ENCODE measurements at places on chromosomes 16 and 17.

GRCh38 chr16:58222532-58223316 is 24.8 kb upstream of the CSNK2A2 start:
- peak; percentile 4 for DNase-seq

GRCh38 chr17:77846531-77847085 is 111.9 kb upstream of the TNRC6C start:
- DNase-seq: no peak

GRCh38 chr17:27299384-27300049 is 5.6 kb downstream of the WSB1 start:
- no peak for DNase-seq

- DNase-seq: no peak
Measured at GRCh38 chr17:28550858-28551257, 1.6 kb downstream of the UNC119 start.

DNA sequence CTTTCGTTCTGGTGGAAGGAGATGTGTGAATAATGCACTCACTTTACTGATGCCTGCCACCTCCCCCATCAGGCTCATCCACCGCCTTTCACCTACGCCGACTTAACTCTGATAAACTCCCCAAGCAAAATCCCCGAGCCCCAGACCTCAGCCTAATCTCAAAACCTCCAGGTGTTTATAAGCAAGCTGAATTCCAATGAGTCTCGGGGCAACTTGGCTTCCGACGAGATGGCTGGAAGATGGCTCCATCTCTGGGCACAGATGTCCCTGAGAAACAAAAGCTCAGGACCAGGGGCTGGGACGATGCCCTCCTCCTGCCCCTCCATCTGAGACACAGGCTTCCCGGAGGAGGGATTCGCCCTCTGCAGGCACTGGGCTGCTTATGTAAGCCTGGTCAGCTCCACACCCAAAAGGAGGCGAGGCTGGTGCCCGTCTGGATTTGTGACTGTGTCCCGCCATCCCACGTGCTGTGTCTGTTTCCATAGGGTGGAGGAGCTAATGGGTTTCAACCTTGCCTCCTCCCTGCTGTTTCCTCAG is 386.4 kb upstream of the TNRC6C start:
- no peak for DNase-seq

DNA sequence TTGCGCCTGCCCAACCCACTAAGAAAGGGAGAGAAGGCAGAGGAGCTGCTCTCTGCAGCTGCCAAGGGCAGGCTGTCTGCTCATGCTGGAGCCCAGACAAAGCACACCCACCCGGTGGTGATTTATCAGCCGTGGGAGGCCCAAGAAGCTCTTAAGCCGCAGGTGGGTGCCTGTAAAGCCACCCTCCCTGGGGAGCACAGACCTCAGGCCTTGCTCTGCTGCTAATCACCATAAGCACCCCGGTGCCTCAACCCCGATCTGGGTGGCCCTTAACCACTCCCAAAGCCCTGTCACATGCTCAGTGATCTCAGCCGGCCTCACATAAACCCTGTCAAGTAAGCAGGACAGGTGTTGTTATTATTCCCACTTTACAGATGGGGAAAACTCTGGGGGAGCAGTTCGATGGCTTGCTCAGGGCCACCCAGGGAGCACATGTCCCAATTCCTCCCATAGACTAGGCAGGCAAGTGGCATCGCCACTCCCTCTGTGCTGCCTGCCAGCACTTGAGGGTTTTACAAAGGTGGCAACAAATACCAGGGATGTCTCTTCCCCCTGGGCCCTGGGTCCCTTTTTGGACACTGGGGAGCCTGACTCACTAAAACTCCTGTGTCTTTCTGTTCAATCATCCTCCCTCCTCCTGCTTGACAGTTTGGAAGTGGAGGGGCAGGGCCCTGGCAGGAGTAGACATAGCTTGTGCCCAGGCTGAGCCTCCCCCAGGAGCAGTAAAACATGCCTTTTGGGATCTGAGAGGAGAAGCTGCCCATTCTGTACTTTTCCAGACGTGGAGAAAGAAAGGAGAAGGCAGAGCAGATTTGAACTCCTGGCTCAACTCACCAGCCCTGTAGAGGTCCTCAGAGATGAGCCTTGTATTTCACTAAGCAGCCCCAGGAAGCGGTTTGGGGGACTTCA is 299.3 kb downstream of the SOX9 start:
- DNase-seq: no peak

DNA sequence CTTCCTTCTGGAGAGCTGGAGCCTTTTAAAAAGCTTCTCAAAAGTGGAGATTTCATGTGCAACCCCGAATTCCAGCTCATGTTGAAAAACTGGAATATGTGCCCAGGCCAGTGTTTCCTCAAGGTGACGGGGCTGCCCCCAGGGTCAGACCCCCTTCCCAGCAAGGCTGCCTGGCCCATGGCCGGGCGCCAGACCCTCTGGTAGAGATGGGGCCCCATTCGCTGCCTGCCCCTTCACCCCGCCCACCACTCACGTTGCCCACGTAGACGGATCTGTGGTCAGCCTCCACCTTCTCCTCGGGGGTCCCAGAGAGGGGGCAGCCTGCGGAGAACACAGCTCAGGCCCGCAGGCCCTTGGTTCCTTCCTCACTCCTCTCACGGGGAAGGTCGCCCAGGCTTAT is 1.1 kb downstream of the PABPN1L start:
- DNase-seq: no peak

- DNase-seq: no peak
Measured at GRCh38 chr17:79224476-79224875, 149.9 kb downstream of the ENGASE start.

- no peak for DNase-seq
Measured at GRCh38 chr17:70857351-70857750, 688.0 kb downstream of the KCNJ2 start.

DNA sequence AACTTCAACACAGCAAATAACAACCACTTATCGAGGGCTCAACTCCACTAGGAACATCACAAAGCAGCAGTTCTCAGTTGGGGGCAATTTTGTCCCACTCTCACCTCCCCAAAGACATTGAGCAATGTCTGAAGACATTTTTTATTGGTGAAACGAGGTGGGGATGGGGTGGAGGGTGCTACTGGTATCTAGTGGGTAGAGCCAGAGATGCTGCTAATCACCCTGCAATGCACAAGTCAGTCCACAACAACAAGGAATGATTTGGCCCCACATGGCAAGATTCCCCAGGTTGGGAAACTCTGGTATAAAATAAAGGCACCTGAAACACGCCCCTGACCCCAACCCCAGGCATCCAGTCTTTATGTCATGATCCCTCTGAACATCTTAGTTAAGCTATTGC is 33.3 kb downstream of the TLE7 start:
- DNase-seq: no peak

- DNase-seq: no peak
Measured at GRCh38 chr16:68086860-68087268, 1.7 kb downstream of the NFATC3 start.

DNA sequence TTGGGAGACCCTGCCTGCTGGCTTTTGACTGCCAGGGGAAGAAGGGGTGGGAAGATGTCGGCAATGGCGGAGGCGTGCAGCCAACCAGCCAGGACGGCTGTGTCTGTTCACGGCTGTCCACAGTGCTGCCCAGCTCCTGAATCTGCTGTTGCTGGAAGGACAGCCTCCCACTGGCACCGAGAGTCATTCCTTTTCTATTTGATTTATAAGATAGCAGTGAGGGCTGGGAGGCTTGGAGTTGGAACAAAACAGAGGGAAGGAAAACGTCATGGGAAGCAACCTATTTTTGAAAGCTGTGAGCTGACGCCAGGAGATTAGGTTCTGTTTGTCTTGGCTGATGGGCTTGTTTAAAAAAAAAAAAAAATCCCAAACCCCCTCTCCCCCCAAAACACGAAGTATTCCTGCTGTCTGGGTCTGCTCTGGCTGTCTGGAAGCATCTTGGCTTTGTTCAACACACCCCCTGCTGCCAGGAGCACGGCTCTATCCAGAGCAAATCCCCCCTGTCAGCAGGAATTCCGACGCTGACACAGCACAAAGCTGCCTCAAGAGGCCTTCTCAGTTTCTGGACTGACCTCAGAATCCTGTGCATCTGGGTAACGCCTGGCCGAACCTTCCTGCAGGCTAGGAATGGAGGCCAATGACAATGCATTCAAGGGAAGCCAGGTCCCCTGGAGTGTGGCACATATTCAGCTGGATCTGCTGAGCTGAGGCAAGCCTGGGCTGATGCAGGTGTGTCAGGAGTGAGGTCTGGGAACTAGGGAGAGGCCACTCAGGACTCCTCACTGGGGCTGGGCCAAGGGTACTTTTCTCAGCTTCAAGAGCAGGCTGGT is 41.0 kb upstream of the SREBF1 start:
- peak; percentile 97 for DNase-seq

DNA sequence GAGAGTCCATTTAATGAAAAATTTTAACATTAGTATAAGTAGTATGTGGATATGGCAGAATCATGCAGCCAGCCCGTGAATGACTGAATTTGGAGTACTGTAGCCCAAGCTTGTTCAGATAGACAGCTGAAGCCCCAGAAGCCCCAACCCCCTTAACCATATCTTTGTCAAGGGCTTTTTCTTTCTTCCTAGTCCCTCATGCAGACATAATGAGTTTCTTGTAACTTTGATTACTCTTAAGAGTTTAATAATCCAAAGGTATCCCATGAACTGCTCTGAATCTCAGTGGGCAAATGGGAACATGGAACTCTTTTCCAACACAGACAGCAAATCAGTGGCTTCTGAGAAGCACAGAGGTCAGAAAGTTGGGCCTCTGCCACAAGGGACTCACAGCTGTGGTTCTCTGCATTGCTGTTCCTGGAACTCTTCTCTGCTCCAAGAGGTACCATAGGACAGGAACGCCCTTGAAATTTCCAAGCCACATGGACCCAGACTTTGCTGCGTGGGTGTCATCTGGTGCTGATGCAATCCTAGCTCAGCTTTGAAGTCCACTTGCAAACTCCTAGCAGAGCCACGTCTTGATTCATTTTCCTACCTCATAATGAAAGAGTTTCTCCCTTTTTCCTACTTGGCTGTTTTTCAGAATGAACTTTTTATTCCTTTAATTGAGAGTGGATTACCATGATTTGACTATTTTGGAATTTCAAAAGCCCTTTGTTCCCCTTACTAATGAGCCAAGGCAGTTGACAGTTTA is 18.1 kb downstream of the LYRM1 start:
- peak; percentile 60 for DNase-seq

GRCh38 chr16:48246066-48246465 is 1.3 kb downstream of the ABCC11 start:
- DNase-seq: peak; percentile 13

- DNase-seq: no peak
Measured at GRCh38 chr16:2324296-2324859, 16.1 kb downstream of the ABCA3 start.

DNA sequence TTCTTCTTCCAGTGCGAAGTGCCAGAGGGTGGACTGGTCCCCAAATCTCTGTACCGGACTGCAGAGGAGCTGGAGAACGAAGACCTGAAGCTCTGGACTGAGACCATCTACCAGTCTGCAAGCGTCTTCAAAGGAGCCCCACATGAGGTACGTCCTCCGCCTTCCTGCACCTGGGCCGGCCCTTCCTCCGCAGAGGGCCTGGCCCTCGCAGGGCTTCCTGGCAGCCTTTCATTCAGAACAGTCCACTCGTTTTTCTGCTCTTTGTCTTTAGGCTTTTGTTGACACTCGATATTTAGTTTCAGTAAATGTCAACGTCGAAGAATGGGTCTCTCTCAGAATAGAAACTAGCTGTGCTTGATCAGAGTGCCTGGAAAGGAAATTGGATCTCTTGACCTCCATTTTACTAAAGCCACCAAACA is 68.6 kb downstream of the SEC14L1 start:
- DNase-seq: no peak

- DNase-seq: peak; percentile 12
Measured at GRCh38 chr16:58154345-58154744, 25.2 kb upstream of the CFAP20 start.

- no peak for DNase-seq
Measured at GRCh38 chr16:24189941-24190340, 66.2 kb upstream of the CACNG3 start.
